Fibroblast of lung (primary cell): ENCODE measurements at places on chromosomes 1 and 21.

DNA sequence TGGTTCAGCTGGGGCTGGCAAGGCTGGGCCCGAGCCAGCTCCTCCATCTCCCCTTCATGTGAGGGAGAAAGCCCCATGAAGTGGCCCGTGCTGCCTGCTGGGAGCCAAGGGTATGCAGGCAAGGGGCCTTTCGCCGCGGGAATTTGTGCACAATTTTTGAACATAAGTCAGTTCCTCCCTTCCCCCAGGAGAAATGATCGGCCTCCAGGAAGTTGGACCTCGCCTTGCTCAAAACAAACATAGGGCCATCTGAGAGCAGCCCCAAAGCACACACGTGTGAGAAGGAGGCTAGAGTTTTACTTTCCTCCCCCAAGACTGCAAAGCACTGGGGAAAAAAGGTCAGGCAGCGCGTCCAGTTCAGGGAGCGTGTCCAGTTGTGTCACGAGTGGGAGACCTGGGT, 64.7 kb downstream of the PRDM16 start:
- peak; percentile 35 for DNase-seq

GRCh38 chr1:150562446-150563339, 13.5 kb downstream of the ADAMTSL4 start:
- DNase-seq: no peak

GRCh38 chr1:225498549-225499136, 70.8 kb upstream of the LBR start:
- DNase-seq: peak; percentile 37

DNA sequence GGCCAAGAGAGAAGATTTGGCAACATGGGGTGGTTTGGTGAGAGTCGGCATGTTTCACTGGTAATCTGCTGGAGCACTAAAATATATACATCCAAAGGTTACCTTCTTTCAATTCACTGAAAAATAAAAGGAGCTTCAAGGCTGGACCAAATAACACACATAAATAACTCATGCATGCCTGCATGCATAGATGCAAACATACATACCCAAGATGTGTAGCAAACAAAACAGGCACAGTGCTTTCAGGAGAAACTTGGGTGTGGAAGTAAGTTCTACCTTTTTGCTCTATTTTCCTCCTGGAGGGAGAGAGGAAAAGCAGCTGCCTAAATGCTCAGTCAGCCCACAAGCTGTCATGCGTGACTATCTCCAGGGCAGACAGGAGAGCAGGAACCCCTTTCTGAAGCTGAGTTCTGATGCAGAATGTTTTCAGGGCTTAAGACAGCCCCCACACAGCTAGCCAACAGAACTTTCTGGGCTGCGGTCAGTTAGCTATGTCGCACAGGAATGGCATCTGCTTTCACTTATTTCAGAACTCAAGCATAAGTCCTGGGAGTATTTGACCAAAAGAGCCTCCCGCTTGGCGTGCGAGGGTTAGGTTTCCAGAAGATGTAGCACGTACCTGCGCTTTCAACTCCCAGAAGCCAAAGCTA, 166.2 kb downstream of the TOMM20 start:
- DNase-seq: peak; percentile 98

DNA sequence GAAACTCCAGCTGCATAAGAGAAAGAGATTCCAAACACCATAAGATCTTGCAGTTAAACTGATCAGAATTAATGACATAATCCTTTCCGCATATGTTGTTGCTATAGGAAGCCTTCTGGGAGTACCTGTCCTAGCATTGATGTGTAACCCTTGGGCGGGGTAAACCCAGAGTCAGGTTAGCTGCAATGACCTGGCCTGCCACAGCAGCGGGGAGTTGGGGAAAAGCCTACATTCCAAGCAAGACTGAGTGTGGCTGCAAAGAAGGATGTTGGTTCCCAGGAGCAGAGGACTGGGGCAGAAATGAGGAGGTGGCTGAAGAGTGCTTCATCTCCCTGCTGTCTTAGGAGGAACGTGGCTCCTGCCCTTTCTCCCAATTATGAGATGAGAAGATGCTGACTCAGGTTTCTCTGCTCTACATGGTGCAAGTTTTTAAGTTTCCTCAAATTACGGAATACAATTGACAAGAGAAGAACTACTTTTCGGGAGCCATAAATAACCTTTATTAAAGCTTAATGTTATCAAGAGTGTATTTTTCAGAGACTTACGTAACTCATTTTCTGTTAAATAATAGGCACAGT, 142.1 kb downstream of the RYR2 start:
- DNase-seq: no peak

- peak; percentile 47 for DNase-seq
Measured at GRCh38 chr1:53583021-53583867, 124.0 kb downstream of the DMRTB1 start.
